ENCODE measurements at places on chromosomes 5 and 9.

DNA sequence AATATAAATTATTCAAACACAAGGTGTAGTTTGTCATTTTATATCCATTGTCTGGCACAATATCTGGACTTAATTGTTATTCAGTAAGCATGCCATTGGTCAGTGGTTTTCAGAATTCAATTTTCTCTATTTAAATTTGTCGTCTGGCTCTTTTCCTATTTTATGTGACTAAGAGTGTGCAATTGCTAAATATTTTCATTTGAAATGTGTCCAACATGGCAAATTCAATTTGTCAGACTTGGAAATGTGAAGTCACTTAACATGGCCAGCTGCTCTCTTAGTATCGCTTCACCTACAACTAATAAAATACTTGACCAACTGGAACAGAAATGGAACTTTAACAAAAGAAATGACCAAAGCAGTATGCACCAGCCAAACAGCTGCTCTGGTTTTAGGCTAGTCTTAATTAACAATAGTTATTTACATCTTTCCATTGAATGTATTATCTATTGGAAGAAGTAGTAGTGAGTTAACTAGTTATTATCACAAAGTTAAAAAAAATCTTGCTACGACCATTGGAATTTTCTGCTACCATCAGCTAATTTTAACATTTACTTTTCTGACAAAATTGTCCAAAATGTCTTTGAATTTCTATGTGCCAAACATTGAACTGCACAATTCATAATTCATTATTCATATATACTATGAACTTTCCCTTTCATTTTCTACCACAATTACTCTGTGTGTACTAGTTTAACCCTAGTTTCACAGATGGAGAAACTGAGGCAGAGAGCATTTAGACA lies 720.7 kb upstream of the FAM174A start:
- no peak for ATAC-seq

GRCh38 chr5:75744355-75744754 lies 27.1 kb upstream of the POC5 start:
- no peak for ATAC-seq

GRCh38 chr5:176625966-176626875 lies 4.1 kb downstream of the SNCB start:
- ATAC-seq = no peak

GRCh38 chr9:12882430-12882829 lies 107.6 kb downstream of the LURAP1L start:
- ATAC-seq = no peak

- ATAC-seq = no peak
Observed at GRCh38 chr5:25891691-25892090, 1146.7 kb downstream of the CDH9 start.

- no peak for ATAC-seq
Observed at GRCh38 chr5:89988129-89988810, 421.3 kb downstream of the CETN3 start.

- no peak for ATAC-seq
Observed at GRCh38 chr9:105466898-105467455, 19.1 kb downstream of the FSD1L start.
